T1000 (cell line): ENCODE measurements at places on chromosomes 5 and 9.

GRCh38 chr5:142904416-142904815 lies 134.2 kb downstream of the ARHGAP26 start:
- DNase-seq = no peak

DNA sequence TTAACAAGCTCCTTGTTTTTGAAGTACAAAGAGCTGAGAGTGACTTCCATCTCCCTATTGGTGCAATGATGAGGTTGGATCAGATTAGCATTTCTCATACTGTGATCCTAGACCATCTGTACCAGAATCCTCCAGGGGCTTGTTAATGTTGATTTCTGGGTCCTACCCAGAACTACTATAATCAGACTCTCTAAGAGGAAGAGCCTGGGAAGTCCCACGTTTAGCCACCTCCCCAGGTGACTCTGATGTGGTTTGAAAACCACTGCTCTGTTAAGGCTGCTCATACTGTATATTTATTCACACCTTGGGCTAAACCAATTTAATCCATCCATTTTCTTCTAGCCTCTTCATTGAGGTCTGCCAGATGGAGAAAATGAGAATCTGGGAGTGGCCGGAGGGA lies 49.6 kb upstream of the SMIM32 start:
- DNase-seq = no peak

DNA sequence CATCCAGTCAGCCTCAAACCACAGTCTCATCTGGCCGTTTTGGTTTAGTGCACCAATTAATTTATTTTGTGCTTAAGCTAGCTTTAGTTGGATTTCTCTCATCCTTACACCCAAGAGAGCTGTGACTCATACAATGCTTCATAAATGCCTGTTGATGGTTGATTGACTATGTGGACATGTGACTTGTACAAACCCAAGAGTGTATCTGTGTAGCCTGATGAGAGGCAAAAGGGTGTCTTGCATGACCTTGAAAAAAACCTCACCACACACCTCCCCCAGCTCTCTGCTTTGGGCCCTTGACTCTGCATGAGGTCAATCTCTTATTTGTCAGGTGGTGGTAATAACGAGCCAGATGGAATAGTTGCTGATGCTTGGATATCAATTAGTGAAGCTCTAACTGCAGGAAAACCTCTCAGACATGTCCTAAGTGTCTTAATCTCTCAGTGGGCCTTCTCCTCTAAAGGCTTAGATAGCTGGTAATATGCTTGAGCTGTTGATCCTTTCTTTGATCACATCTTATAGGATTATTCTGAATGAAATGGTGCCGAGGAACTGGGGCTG lies 10.6 kb upstream of the GLRA1 start:
- no peak for DNase-seq

GRCh38 chr9:120344230-120344629 lies 235.7 kb downstream of the CDK5RAP2 start:
- DNase-seq = peak; percentile 11

- DNase-seq = no peak
These were observed 31.3 kb upstream of the GRIA1 start for GRCh38 chr5:153459051-153459743.

DNA sequence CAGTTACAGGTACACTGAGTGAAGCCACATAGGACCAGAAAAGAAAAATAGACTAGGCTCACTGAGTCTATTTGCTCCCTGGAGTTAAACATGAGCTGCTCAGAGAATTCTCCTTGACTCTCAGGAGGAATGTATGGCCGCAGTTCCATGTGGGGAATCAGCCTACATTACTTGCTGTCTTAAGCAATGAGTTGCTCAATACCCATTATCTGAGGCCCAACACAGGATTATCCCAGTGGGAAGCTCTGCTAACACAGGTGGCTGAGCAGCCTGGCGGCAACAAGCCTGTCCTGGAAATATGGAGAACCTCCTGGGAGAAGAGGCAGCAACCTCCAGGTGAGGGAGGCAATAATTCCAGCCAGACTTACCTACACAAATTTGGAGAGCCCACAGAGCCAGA lies 177.5 kb upstream of the NREP start:
- no peak for DNase-seq

GRCh38 chr9:34275811-34276210 lies 53.3 kb downstream of the KIF24 start:
- DNase-seq = no peak

DNA sequence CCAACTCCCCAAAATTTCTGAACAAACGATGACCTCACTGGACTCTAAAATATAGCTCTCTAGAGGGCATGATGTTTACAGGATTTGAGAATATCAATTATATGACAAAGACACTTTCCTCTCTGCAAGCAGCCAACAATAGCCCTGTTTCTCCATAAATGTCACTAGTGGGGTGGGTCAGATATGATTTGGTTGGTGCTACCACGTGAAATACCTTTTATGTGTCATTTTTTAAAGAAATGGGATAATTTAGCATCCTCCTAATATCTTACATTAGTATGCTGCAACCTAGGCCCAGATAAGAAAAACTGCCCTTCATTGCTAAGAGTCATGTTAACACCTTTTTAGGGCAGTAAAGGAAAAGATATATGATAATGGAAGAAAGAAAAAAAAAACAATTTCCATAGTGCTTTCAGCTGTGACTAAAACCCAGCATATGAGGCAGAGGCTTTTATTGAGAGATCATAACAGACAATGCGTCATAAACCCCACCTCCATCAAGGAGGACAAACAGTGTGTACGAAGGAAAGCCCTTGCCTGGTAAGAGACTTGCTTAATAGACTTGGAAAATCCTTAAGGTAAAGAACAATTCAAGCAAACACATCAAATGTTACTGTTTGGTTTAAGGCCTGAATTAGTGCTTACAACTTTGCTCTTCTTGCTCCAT lies 372.4 kb upstream of the PAPPA start:
- no peak for DNase-seq

DNA sequence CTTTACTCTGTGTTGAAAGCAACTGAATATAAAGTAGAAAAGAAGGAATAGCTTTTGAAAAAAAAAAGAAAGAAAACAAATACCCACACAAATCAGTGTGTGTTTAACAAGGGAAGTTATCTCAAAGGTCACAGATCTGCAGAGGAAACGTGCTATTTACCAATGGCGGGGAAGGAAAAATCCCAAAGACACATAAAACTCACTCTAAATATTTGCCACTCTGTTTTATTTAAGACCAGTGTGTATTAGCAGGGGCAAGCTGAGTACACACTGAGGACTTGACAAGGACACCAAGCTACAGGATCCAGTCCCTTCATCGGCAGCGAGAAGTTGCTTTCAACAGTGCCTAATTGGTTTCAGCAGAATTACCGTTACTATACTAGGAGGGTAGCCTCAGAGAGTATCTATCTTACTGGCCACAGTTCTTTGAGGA lies 252.5 kb downstream of the DEPDC1B start:
- no peak for DNase-seq

DNA sequence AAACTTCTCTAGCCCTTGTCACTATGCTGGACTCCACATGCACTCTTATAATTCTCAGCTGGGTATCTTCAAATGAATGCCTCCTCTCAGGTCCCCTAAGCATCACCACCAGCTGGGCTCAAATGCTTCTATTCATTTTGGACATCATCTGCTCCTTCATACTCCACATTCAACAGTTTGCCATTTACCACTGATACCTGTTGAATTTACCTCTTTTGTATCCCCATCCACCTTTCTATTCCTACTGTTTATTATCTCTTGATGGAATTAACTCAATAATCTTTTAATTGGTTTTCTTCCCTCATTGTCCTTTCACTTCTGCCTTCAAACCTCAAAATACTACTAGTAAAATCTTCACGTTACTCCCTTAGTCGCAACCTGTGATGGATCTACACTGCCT lies 14.5 kb downstream of the RANBP6 start:
- DNase-seq = no peak

GRCh38 chr5:39521940-39522590 lies 97.3 kb upstream of the DAB2 start:
- no peak for DNase-seq

GRCh38 chr9:110933350-110934001 lies 104.8 kb downstream of the LPAR1 start:
- DNase-seq = no peak

DNA sequence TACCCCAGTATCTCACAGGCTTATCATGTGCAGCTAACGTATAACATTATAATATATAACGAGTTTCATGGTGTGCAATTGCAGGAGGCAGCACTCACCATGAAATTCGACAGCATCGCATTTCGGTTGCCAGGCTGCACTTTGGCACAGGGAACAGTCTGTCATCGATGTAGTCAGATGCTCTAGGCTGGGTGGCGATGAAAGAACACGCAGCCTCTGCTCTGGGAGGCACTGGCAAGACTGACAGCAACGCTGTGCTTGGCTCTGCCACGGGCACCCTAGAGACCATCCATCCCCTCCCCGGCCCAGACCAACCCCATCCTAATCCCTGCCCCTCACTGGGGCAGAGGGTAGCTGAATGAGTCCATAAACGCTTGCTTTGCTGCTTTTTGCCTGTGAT lies 290.8 kb downstream of the MED10 start:
- no peak for DNase-seq

DNA sequence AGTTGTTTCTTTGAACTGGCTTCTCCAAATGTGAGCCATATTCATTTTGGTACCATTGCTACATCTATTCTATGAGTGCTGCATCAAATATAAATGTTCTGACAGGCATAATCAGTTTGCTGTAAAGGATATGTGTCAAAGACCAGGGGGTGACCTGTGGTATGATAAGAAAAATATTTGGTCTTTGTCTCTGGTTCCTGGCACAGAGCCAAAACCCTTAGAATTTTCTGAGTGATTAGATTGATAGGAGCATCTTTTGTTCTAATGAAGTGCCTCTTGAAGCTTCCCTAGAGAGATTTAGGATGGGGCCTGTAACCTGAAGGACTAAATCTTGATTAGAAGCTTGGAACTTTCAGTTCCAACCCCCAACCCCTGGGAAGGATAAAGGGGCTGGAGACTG lies 256.3 kb downstream of the NNT start:
- DNase-seq = no peak

GRCh38 chr9:17810728-17811571 lies 232.1 kb downstream of the SH3GL2 start:
- DNase-seq = peak; percentile 11

DNA sequence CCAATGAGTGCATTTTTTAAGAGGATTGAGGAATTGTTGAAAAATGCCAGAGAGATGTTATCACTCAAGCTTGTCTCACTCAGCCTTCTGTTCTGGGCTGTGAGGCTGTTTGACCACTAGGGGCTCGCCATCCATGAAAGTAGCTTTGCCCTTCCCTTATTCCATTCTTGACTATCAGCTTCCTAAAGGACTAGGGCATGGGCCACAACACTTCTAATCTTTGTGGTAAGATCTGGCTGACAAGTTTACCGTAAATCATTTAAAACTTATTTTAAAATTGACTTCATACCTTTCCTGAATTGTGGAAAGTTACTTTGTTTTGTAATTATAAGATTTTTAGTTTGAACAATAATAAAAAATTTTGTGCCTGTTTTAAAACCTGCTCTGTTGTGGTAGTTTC lies 49.5 kb downstream of the TJP2 start:
- no peak for DNase-seq

- no peak for DNase-seq
These were observed 240.6 kb downstream of the EFNA5 start for GRCh38 chr5:107430071-107430625.

- DNase-seq = no peak
These were observed 28.3 kb upstream of the NR3C1 start for GRCh38 chr5:143431789-143432188.

- no peak for DNase-seq
These were observed 20.1 kb upstream of the TMEM245 start for GRCh38 chr9:109139851-109140250.

DNA sequence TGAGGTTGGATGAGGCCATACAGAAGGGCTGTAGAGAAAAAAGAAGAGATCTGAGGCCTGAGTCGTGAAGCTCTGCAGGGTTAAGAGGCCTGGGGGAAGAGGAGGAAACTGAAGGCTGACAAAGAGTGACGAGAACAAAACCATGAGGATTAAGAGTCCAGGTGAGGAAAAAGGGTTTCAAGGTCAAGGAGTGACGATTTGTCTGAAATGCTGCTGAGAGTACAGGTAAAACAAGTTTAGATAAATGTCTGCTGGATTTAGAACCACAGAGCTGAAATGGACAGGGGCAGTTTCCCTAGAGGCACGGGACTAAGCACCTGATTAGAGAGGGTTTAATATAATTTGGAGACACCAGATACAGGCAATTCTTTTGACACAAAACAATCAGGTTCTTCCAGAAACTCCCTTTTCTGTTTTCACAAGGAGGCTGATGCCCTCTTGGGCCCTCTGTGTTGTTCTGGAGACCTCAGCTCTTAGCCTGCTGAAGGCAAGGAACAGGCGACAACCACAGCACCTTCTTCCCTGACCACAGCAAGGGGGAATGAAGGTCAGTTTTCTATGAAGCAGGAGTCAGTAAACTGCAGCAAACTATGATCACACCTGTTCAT lies 14.6 kb upstream of the GCNT1 start:
- DNase-seq = no peak

DNA sequence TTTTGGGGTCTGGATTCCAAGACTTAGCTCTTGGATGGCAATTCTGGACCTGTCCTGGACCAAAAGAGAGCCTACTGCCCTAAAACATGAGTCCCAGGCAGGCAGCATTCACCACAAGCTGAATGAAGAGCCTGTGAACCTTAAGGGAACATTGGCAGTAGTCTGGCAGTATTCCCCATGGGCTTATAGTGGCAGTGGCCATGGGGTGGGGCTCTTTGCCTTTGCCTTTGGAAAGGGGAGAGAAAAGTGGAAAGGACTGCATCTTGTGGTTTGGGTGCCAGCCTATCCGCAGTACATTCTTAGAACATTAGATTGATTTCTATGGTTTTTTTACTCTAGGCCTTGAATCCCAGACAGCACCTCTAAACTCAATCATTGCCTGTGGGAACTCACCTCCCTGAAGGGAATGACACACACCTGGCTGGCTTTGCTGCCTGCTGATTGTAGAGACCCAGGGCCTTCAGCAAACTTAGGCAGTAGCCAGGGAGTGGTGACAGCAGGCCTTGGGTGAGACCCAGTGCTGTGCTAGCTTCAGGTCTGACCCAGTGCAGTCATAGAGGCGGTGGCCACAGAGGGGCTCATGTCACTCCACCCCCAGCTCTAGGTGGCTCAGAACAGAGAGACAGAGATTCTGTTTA lies 216.3 kb downstream of the CETN3 start:
- no peak for DNase-seq

- DNase-seq = no peak
These were observed 1.4 kb downstream of the DOK3 start for GRCh38 chr5:177508221-177508611.

DNA sequence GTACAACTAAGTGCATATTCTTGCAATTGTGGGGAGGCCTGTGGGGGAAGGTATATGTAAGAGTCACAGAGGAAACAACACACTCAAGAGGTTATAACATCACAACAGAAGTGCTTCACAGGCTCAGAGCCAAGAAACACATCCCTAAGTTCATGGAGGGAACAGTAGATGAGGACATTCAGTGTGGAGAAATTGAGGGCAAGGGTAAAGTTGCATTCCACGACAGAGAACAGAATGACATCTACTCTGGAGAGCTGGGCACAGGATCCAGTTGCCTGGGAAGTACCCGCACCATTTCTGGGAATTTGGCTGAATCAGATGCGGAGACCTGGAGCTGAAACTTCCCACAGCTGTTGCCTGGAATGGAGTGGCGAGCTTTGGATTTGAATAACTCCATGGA lies 197.2 kb downstream of the NXNL2 start:
- DNase-seq = no peak
